Hypothalamus (tissue), 51 donors: ENCODE measurements at places on chromosomes 12 and 14.

- no peak for DNase-seq
Observed at GRCh38 chr14:25001601-25002000, 48.3 kb downstream of the STXBP6 start.

DNA sequence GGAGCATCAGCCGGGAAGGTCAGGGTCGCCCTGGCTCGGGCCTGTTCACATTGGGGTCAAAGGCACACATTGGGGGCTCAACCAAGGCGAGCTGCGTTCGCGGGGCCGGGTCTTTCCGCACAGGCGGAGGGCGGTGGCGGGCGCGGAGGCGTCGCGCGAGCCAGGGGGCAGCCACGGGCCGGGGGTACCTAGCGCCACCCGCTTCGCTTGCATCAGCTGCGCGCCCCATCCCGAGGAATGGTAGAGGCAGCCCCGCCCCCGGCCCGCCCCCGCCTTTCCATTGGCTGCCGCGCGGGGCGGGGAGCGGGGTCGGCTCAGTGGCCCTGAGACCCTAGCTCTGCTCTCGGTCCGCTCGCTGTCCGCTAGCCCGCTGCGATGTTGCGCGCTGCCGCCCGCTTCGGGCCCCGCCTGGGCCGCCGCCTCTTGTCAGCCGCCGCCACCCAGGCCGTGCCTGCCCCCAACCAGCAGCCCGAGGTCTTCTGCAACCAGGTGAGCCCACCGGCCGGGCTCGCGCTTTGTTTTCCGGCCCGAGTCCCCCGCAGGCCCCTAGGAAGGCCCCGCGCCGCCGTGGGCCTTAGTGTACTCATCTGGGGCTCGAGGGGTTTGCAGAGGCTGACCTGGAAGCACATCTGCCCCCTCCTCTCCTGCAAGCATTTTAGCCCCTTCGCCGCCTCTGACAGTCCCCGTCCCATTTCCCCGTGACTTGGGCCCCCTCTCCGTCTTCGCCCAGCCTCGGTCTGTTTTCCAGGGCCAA, at the start of gene ALDH2:
ALDH2 (plus strand) TSS at position 326 of the 754 bp plus-strand sequence; CDS start at position 376, 50 bp downstream.
- peak; percentile 80 for DNase-seq

DNA sequence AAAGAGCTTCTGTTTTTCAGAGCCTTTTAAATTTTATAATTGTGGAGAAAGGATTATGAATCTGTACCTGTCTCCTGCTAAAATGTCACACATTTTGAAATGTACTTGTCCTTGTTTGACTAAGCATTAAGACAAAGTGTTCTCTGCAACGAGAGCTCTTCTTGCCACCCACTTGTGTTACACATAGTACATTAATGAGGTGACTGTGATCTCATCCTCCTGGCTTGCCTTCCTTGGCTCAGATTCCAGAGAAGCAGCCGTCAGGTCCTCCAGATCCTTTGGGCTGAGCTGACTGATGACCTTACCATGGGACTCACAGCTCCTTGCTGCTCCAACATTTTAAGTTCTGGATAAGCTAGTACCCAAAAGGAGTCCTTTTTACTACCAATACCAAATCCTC, 81.4 kb downstream of the BBS10 start:
- no peak for DNase-seq

- DNase-seq: no peak
Observed at GRCh38 chr12:82461836-82462235, 103.5 kb downstream of the METTL25 start.

GRCh38 chr12:3034067-3034750, 43.0 kb upstream of the TSPAN9 start:
- peak; percentile 56 for DNase-seq

DNA sequence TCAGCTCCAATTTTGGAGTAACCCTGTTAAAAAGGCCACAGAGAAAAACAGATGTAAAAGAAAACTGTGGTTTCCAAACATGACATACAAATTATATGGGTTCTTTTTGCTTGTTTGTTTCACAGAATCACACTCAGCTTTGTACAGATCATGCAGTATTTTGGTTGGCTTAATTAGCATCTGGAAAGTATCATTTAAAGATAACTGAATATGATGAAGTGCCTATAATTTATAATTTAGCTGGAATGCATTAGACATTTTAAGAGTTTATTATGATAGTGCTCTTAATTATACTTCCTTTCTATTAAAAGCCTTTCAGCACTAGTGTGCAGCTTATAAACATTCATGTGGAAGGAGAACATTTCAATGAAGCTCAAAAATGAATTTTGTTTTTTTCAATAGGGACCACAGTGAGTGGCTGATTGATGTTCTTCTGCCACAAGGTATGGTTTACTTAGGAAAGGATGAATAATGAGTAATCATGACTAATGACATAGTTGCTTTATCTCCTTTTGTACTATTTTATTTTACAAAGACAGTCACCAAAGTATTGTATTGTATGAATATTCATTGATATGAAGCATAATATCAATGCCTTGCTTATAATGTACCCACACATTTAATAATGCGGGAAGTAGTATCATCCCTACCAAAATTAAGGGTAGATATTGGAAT, 98.3 kb downstream of the UNC79 start:
- DNase-seq: no peak

- no peak for DNase-seq
Observed at GRCh38 chr14:60355768-60356167, 106.7 kb downstream of the PPM1A start.

DNA sequence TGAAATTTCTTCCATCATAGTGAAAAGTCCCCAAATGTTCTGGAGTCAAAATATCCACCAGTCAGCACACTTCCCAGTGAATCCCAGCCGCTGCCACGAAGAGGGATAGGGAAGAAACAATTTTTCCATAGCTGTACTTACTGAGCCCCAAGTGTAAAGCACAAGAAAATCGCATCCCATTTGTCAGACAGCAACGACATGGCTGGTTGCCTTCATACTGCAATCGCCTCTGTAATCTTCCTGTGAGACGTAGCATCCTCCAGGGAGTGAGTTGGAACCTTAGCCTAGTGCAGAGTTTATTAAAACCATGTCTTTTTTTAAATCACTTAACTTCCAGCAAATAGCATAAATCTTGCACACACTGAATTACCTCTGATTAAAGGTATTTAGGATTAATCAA, 56.8 kb downstream of the GNG2 start:
- no peak for DNase-seq

DNA sequence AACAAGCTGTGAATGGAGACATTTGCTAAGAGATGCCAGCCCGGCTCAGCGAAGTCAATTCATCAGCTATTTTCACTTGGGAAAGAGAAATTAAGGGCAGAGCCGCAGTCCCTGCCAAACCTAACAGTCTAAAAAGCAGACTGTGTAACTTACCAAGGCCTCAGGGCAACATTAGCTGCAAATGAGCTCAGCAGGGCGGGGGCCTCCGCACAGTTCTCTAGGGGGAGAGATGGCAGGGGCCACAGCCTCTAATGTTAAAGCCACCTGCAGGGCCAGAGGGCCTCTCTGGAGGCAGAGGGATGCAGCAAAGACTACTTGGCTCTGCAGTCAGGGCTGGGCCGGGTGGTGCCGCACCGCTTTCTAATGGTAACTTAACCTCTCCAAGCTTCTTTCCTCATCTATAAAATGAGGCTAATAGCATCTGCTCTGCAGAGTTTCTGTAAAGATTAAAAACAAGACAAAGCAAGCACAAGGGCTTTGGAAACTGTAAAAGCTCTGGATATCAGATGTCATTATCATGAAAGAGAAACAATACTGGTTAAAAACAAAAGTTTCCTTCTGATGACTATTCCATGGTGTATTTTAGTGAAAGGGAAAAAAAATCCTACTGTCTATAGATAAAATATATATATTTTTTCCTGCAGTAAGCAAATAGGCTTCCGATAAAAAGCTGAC, 13.4 kb upstream of the GPRC5A start:
- no peak for DNase-seq

DNA sequence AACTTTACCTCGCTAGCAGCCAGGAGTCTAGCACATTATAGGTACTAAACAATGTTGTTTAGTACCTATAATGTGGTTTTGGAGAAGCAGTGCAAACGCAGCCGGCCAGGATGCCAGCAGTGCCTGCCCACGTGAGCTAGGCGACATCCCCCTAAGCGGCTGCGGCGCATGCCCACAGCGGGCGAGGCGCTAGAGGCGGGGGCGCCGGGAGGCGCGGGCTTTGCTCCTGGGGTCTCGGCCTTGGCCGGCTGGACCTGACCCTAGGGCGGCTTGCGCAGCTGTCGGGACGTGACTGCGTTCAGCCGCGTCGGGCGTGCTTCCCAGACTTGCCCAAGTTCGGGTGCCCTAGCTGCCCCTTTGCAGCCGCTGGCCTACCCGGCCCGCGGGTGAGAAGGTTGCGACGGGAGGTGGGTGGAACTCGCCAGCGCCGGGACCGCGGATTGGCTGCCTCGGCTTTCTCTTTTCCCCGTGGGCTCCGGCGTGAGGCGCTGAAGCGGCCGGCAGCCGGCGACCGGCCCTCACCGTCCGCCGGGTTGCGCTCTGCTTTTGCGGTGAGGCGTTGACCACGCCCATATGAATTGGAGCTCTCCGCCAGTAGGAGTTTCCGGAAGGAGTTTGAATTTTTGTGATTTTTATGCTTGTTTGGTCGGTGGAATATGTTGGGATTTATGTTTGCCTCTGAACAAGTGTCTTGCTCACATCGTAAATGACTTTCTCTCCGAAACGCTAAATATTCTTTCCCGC, at the start of gene TMEM19:
TMEM19 (plus strand) TSS at position 169 of the 744 bp plus-strand sequence. CDS start 599 bp downstream, outside the sequence.
- DNase-seq: peak; percentile 61

- DNase-seq: no peak
Observed at GRCh38 chr12:93585247-93585646, 12.8 kb downstream of the SOCS2 start.

GRCh38 chr12:53941750-53942149, 3.1 kb downstream of the HOXC13 start:
- no peak for DNase-seq

DNA sequence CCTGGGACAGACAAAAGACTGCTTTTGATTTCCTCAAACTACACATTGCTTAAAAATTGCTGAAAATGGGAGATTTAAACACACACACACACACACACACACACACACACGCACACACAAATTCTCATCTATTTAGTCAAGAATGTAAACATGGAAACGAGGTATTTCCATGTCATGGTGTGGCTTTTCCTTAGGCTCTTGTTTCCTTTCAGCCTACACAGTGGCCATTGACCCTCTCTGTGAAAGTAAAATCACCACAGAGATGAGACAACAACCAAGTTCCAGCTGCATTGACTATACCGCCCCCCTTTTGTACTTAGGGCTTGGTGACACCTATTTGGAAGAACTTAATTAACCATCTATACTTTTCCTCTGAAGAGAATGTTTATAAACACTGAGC, 41.9 kb downstream of the TTC8 start:
- DNase-seq: no peak

DNA sequence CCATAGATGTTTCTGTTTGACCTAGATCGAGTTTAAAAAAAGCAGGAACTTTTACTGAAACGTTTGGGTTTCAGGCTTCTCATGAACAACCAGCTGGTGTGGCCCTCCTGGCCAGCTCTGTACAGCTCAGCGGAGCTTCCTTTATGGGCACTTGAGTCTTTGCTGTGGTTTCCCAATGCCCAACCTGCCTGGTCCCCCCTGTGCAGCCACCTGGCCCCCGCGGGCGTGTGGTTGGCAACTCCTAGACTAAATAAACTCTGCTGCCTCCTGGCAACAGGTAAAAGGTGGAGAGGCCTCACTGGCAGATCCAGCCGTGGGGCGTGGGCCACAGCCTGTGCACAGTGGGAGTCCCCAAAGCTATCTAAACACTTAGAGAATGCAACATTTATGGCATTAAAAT, 38.7 kb downstream of the ADGRD1 start:
- no peak for DNase-seq

GRCh38 chr14:87491816-87492215, 501.2 kb downstream of the GALC start:
- DNase-seq: no peak

- no peak for DNase-seq
Observed at GRCh38 chr12:3101309-3102024, 24.3 kb downstream of the TSPAN9 start.

- no peak for DNase-seq
Observed at GRCh38 chr12:42446761-42447160, 120.8 kb downstream of the PPHLN1 start.

DNA sequence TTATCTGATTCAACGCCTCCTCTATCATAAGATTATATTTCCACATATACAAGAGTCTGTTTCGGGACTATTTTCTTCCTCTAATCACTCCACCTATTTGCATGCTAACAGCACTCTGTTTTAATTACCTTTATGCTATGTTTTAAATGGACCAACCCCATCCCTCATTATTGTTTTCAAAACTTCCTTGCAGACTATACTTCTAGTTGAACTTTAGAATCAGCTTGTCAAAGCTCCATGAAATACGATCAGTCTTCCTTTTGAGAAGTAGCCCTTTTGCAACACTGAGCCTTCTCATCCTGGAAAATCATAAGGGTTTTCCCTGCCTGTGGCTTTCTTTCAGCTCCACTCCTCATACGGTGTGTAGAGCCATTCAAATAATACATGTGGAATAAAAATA, 36.9 kb downstream of the ATG14 start:
- no peak for DNase-seq

DNA sequence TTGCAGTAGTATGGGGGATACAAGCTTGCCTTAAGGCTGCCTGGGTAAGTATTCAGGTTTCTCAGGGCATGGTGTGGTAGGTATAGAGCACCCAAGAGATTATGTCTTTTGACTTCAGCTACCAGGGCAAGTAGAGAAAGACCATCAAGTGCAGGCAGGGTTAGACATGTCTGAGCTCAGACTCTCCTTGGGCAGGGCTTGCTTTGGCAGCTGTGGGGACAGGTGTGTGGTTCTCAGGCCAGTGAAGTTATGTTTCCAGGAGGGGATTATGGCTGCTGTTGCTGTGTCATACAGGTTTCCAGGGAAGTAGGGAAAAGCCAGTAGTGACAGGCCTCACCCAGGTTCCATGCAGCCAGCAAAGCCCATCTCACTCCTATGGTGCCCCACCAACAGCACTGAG, 1040.4 kb downstream of the FLRT2 start:
- no peak for DNase-seq

DNA sequence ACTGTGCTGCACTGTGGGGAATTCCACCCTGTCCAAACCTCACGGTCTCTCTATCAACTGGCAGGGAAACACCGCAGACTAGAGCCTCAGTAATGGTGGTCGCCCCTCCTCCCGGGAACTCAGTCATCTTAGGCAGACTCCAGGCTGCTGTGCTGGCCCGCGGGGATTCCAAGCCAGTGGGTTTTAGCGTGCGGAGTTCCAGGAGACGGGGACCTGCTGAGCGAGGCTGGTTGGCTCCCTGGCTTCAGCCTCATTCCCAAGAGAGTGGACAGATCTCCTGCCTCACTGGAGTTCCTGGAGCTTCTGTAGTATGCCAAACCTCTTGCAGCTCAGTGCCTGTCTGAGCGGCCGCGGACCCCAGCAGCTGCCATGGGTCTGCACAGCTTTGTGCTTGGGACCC, 455.6 kb downstream of the CCDC91 start:
- DNase-seq: no peak

DNA sequence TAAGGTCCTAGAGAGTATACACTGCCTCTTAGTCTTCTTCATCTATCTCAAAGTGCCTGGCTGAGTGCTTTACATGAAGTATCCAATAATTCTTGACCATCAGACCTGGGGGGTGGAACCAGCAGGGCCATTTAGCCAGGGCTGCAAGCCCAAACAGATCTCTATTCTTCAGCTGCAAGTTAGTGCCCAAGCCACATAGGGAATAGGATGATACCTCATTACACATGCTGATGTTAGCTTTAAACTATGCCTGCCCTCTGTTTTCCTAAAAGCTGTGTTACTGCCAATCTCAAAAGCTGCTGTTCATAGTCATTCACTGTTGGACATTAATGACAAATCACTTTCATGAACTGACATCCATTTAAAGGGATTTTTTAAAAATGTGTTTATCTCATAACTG, 16.7 kb upstream of the IFNG start:
- no peak for DNase-seq
